DMS153 (cell line): ENCODE measurements at places on chromosomes 11 and 22.

- DNase-seq = peak; percentile 24
These were observed at the start of gene CTSD for GRCh38 chr11:1763796-1764661. Gene CTSD, minus strand, starts transcription at chr11:1763927. Its CDS starts 68 bp downstream, at chr11:1763859.

GRCh38 chr11:34850334-34850733 is 65.8 kb downstream of the APIP start:
- no peak for DNase-seq

- no peak for DNase-seq
These were observed 113.4 kb downstream of the GAB2 start for GRCh38 chr11:78304201-78304600.

DNA sequence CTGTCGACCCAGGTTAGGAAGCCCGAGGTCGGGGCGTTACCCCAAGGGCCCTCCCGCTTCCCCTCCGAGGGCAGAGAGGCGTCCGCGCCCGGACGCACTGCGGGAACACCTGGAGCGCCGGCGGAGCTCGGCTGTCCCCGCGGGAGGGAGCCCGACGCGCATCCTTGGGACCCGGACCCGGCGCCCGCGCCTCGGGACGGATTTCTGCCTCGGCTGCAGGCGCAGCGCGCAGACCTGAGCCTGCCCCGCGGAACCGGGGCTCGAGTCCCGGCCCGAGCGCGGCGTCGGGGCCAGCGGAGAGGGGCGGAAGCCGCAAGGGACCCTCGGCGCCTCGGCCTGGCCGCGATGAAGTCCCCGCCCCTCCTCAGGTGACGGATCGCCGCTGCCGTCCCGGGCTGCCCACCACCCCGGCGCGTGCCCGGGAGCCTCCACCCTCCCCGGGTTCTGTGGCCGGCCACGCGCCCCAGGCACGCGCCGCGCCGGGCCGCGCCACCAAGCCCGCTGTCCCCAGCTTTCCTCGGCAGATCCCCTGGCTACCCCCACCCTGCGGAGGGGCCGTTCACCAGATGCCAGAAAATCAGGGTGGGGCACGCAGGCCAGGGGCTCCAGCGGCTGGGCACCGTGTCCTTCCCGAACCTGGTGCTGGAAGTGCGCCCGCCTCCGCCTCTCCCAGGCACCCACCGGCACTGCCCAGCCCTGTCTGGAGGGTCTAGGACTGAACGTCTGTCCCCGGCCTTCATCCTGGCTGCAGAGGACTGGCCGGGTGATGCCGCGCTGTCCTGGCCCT is 410 bp downstream of the GLB1L3 start:
- no peak for DNase-seq

- DNase-seq = no peak
These were observed 856.6 kb downstream of the METTL15 start for GRCh38 chr11:28964811-28965210.

DNA sequence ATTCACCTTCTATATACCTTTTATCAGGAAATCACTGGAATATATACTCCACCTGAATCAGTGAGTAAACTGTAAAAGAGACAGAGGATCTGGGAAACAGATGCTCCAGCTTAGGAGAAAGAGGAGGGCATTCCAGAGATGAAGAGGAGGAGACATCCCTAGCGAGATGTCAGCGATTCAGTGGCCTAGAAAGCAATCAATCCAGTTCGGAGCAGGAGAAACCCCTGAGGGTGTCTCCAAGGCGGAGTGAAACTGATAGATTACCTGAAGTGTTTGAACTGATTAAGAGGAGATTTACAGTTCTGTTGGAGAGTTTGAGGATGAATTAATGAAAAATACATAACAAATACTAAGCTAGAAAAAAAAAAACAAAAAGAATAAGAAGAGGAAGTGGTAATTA is 24.5 kb upstream of the TNRC6B start:
- no peak for DNase-seq

GRCh38 chr11:8285228-8285627 is 21.6 kb upstream of the LMO1 start:
- DNase-seq = no peak

DNA sequence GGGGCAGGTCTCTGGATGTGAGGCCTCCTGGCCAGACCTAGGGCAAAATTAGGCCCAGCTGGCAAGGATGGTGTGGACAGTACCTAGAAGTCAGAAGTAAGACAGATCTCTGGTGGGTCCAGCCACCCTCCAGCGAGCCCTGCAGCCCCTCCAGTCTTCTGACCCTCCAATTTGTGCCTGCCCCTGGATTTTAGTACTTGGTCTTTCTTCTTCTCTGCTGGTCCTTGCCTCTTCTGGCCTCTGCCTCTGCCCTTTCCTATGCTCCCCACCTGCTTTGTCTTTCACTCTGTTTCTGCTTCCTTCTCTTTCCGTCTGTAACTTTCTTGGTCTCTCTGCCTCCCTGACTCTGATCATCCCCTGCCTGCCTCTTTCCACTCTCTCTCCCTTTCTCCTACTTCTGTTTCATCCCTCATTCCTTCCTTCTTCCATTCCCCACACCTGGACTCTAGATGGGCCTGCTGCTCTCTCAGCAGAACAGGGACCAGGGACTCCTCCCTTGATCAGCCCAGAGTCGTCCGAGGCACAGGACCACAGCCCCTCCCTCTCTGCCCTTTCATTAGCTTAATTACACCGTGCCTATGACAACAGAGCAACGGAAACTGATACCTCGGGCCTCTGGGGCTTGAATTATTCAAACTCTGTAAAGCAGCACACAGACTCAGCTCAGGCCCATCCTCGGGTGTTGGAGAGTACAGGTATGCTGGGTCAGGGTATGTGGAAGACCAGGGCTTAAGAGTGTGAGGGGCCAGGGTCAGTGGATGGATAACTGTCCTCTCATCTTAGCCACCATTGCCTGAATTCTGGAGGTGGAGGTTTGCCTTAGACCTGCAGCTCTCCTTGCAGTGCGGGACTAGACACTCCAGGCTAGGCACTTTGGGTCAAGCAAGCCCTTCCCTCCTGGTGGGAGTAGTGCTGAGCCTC is at the start of gene CHRNA10:
Gene CHRNA10 (minus strand): TSS at position 51 of the 921 bp plus-strand sequence. CDS start 72 bp downstream, outside the sequence.
- DNase-seq = no peak

DNA sequence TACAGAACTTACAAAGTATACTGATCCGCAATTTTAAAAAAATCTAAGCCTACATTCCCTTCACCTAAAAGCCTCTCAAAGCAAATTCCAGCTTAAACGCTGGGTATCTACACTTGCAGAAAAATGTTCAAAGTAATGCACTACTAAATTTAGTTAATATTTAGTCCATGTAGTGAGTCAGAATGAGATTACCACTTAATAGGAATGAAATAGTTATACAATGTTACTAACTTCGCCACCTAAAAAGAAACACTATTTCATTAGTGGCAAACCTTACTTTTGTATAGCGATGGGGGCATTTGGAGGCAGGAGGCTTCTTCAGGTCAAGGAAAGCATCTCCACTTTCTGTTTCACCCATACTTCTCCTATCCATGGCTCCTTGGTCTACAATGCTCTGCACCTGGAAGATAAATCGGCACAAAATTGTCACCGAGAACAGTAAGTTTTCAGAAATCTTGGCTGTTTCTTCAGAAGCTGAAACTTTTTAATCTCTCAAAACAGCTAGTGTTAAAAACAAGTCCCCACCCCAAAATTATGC is 1.2 kb downstream of the EIF4ENIF1 start:
- DNase-seq = no peak

- DNase-seq = peak; percentile 52
These were observed 34.8 kb upstream of the CARS1 start for GRCh38 chr11:3091846-3092602.

DNA sequence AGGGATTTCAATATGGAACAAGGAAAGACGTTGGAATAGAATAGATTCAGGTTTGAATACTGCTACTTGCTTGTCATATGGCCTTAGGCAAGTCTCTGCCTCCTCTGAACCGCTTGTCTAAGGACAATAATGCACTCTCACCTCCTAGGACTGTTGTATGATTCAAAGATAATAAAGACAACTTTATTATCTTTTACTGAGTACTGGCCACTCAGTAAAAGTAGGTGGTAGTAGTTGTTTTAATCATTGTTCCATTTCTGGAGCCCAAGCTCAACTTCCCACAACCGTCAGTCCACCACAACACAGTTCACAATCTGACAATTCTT is 134.2 kb downstream of the ME3 start:
- DNase-seq = no peak
